Endodermal cell (in vitro differentiated cells): ENCODE measurements at places on chromosomes 3 and 15. TPM values are rescaled to one million over a fixed set of nuclear protein-coding genes. Genes with fewer than 3 reads are reported as not detected.
A peak's percentile ranks its signal among the peaks of the same experiment; 100 is the strongest.

The RAB6B gene
- total RNA-seq: 2.2 to 22.7 TPM (median 3.3 TPM) in 3 replicates

GRCh38 chr3:168239287-168239686 is 143.6 kb upstream of the GOLIM4 start:
- no peak for DNase-seq

The CIB2 gene
- total RNA-seq: 40.6 to 48.2 TPM (median 47.5 TPM) in 3 replicates

GRCh38 chr15:73353734-73354133 is 15.0 kb downstream of the HCN4 start:
- DNase-seq: no peak

DNA sequence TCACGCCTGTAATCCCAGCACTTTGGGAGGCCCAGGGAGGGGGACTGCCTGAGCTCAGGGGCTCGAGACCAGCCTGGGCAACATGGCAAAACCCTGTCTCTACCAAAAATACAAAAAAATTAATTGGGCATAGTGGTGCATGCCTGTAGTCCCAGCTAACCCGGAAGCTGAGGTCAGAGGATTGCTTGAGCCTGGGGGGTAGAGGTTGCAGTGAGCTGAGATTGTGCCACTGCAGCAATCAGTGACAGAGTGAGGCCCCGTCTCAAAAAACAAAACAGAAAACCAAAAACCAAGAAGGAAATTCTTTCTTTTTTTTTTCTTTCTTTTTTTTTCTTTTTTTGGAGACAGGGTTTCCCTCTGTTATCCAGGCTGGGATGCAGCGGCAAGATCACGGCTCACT is 3.5 kb downstream of the SPATA12 start:
- no peak for DNase-seq

The LEKR1 gene
- total RNA-seq: 0.70 to 1.2 TPM (median 0.86 TPM) in 3 replicates

The RHOV gene
- 2.8 to 4.5 TPM (median 3.2 TPM) in 3 replicates for total RNA-seq

DNA sequence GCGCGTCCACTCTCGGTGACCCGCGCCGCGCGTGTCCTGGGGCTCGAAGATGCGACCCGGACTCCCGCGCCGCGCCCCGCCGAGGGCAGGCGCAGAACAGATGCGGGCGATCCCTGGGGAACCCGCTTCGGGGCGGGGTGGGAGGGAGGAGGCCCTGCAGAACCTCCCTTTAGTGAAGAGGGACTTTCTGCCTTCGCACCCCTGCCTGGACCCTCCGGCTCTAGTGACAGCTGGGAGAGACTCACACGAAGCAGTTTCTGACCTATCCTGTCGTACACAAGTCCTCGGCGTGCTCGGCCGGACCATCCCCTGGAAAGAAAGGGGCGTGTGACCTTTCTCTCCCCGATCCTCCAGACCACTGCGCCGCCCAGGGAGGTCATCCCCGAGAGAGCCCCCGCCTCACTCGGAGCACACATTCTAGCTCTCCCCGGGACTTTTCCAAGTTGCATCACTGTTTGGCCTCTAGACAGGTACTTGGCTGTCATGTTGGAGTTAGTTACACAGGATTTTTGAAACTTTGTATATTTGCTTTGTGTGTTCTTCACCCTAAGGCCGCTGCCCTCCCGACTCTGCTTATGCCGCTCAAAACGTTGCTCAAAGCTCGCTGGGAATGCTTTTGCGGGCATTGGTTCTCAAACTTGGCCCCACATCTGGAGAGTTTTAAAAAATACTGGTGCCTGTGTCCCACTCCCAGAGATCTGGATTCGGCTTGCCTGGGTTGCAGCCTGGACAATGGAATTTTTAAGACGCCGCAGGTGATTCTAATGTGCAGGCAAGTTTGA is 582 bp downstream of the CGNL1 start:
- peak; percentile 81 for DNase-seq

The SLC12A1 gene
- total RNA-seq: not detected in 2 replicates

DNA sequence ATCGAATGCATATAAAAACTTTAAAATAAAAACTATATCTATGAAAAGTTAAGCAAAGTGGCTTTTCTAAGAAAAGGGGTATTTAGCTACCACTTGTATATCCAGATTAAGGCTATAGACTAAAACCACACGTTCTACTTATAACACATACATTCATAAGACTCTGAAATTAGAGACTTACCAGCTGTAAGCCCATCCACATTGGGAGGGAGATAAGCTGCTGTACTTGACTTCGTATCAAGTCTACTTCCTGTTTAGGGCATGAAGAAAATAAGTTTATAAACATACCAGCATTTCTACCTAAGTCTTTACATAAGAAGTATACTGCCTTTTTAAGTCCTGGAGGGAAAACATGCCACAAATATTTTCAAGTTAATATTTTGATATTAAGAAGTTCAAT is 27.7 kb downstream of the AQR start:
- DNase-seq: no peak

The CTXND1 gene
- 0.06 TPM in 1 of 3 replicates, not detected in the others for total RNA-seq

DNA sequence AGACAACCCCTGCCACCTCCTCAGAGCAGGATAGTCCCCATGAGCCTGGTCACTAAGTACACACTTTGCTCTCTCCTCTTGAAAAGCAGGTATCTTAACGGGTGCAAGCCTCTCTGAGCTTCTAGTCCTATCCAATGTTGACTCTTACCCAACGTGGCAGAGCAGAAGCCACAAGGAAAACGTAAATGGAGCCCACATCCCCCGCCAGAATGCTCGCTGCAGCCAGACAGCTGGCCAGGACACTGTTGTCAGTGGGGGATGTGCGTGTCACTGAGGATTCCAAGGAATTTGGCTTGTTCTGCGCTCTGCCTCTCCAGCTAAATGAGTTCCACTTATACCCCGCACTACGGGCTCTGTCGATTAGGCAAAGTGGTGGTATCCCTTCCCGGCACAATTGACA is 67.8 kb upstream of the IGF1R start:
- DNase-seq: no peak

DNA sequence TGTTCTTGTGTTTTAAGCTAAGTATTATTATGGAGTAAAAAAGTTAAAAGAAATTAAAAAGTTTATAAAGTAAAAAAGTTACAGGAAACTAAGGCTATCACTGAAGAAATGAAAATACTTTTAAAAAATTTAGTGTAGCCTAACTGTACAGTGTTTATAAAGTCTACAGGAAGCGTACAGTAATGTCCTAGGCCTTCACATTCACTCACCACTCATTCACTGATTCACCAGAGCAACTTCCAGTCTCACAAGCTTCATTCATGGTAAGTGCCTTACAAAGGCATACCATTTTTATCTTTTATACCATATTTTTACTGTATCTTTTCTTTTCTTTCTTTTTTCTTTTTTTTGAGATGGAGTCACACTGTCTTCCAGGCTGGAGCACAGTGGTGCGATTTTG is 40.7 kb upstream of the SCN5A start:
- no peak for DNase-seq

- peak; percentile 66 for DNase-seq
These were observed 14.1 kb upstream of the TMEM115 start for GRCh38 chr3:50373146-50374051.

- DNase-seq: no peak
These were observed 957.1 kb downstream of the FHIT start for GRCh38 chr3:60294181-60294580.

DNA sequence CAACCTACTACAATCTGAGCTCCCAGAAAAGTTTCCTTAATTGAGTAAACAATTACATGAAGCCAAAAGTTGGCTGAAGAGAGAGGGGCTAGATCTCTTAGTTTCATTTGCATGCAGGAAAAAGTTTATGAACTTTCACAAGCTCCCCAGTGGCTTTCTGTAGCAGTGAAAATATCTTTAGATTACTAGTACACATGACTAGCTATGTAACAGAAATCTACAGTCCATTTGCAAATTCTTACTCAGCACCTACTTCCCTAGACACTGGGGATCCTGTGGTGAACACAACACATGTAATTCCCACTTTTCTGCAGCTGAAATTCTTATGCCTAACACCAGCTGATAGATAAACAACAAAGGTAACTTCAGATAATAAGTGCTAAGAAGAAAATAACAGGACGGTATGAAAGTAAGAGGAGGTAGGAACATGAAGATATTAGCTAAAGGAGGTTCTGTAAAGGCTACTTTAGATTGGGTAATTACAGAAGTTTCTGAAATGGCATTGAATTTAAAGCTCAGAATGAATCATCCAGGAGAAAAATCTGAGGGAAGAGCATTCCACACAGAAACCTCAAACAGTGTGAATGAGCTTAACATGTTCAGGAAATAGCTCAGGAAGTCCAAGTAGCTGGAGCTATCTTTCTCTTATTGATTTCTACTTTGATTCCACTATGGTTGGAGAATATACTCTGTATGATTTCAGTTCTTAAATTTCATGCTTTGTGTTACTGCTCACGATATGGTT is 204.8 kb downstream of the MAGI1 start:
- DNase-seq: no peak

DNA sequence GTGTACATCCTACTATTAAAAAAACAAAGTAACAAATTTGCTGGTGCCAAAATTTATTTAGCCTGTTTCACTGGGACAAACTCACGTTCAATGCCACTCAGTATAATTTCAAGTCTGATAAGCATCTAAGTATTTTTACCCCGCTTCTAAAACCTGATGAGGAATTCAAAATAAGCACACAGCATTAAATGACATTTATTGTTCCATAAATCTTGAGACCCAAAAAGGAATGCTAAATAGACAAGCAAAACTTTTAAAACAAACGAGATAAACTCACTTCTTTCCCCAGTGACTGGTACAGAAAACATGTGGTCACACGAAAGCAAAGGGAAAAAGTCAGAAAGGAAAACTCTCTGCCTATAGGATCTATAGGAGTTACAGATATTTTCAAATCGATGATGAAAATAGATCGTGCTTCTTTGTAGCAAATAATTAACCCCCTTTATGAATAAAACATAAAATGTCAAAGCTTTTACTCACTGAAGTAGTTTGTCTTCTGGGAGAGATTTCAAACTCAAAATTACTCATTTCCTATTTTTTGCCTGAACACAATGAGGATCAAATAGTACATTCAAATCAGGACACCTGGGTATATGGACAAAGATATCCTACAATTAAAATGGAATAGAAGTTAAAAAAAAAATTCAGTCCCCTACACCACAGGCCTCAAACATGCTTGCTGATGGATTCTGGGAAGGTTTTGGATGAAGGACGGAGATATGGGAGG is 51.7 kb downstream of the UBP1 start:
- no peak for DNase-seq

DNA sequence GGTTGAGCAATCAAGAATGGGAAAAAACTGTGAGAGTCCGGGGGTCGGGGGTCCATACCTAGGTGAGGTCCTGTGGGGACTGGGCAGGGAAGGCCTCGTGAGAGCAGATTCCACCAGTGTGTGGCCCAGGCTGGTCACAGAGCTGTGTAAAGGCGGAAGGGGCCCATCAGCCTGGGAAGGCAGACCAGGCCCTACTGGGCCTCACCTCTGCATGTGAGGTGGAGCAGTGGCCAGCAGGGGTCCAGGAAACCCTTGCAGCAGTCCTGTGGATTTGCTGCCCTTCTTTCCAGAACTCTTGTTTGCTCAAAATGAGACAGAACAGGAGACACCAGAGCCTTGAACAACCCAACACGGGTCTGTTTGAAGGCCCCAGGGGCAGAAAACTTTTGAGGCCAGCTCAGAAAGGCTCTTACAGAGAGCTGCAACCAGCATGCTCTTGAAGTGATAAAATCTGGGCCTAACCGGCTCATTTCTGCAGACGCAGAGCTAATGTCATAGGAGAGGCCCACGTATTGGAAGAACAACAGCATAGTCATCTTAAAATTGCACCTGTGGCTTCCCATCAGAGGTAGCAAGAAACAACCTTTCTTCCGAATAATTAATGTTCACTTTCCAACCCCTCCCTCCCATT is 30.3 kb upstream of the HHATL start:
- peak; percentile 68 for DNase-seq

The GASK1A gene
- total RNA-seq: 4.6 to 5.8 TPM (median 5.3 TPM) in 3 replicates
